ENCODE measurements at places on chromosomes 6 and 20.

DNA sequence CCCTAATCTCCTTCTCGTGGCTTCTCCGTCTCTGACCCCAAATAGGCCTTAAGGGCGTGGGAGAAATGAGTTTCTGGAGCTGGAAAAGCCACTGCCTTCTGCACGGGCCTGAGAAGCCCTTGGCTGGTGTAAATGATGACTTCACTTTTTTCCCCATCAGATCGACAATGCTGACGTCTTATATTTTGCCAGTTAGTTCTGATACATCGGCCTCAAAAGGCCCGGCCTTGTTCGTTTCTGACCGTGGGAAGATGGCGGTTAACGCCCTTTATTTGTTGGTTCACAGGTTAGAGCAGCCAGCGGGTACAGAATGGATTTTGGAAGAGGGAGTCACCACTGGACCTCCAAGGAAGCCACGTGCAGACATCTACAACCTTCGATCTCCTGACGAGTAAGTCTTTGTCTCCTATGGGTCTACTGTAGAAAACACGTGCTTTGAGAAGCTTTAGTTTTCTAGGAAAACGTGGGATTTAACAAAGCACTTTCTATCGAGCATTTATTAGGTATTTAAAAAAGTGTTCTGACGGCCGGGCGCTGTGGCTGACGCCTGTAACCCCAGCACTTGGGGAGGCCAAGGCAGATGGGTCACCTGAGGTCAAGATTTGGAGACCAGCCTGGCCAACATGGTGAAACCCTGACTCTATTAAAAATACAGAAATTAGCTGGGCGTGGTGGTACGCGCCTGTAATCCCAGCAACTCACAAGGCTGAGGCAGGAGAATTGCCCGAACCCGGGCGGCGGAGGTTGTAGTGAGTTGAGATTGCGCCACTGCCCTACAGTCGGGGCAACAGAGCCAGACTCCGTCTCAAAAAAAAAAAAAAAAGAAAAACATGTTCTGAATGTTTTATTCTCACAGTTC, 1.2 kb upstream of the ZNFX1 start:
- no peak for DNase-seq

DNA sequence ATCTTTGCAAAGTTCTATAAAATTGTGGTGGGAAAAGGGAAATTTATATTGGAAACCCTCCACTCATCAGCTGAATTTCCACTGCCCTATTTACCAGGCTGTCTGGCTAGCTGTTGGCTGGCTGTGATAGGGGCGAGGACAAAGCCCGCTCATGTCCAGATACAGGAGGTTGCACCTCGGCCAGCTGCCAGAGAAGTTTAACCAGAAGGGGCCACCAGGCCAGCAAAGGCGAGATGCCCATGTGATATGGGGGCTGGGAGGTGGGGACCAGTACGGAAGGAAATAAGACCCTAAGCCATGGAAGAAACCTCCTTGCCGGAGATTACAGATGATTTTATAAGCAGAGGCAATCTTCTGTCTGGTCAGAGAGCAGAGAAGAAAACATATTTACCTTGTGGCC, 143.8 kb downstream of the FNDC1 start:
- no peak for DNase-seq

DNA sequence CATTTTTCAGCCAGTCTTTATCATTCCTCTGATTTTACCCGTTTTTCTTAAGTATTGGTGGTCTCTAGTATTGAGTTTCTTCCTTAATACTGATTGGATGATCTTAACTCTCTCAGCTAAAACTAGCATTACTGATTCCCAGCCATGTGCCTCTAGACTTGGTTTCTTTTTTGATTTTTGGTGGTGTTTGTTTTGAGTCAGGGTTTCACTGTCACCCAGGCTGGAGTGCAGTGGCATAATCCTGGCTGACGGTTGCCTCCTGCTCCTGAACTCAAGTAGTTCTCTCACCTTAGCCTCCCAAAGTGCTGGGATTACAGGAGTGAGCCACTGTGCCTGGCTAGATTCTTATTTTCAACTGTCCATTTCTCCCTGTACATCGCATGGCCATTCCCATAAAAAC, 24.9 kb downstream of the DPPA5 start:
- DNase-seq, result no peak

DNA sequence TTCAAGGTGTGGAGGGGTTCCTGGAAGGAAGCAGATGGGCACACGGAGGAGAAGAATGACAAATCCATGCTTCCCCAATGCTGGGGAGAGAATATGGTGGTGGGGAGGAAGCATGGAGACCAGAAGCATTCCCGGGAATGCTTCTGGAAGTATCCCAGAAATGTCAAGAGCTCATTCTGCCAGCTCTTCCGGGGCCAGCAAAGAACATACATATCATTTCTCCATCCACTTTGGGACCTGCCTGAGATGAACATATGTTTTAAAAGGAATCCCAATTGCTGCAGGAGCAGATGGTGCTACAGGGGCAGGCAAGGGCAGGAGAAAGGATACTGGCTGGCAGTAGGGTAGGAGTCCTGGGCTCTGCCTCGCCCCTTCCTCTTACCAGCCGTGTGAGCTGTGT, 37.9 kb upstream of the CCDC167 start:
- no peak for DNase-seq

GRCh38 chr6:81909981-81910900, 157.8 kb upstream of the TENT5A start:
- no peak for DNase-seq

DNA sequence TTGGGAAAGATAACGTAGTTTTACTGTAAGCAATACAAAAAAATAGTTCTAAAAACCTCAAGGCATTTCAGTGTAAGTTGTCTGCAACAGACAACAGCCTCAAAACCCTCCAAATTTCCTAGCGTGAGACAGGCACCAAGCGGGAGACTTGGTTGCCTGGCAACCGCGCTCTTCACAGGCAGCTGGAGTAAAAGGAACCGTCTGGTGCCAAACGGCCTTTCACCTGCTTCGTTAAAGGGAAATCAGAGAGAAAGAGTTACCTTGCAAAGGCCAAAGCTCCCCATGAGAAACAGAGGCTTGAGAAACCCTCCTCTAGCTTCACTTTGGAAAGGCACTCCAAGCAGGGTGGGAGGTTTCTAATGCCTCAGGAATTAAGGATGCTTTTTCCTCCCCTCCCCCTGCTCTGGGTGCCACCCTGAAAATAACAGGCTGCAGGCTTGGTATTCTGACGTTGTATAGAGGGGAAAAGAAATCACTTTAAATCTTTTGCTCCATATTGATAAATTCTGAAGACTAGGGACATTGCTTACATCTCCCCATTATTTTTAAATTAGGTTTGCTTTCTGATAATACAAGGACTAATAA, 129.7 kb upstream of the UFL1 start:
- no peak for DNase-seq

All from stimulated activated CD8-positive, alpha-beta memory T cell treated with anti-CD3 and anti-CD28 coated beads, Interleukin-7, amount 100 ng/mL, for 1 hour (primary cell).